ENCODE measurements at places on chromosomes 6 and 20.

GRCh38 chr6:170114956-170115855 lies 175.7 kb downstream of the DLL1 start:
- no peak overlapping the region for H3K4me3 ChIP-seq
- H3K36me3 ChIP-seq = no peaks in the 10 kb centered on the region
- no peaks in the 10 kb centered on the region for H3K27me3 ChIP-seq
- no peak overlapping the region for H3K27ac ChIP-seq
- no peaks in the 10 kb centered on the region for H3K4me1 ChIP-seq

- no peaks in the 10 kb centered on the region for H3K4me1 ChIP-seq
- no peak overlapping the region for H3K27ac ChIP-seq
- no peaks in the 10 kb centered on the region for H3K36me3 ChIP-seq
- H3K27me3 ChIP-seq = no peaks in the 10 kb centered on the region
These were observed 54.9 kb downstream of the TENT5A start for GRCh38 chr6:81697559-81697958.

- no peak overlapping the region for H3K4me3 ChIP-seq
- H3K36me3 ChIP-seq = no peaks in the 10 kb centered on the region
- H3K27ac ChIP-seq = no peak overlapping the region
- H3K4me1 ChIP-seq = no peaks in the 10 kb centered on the region
These were observed 11.6 kb upstream of the PRND start for GRCh38 chr20:4710106-4710475.

DNA sequence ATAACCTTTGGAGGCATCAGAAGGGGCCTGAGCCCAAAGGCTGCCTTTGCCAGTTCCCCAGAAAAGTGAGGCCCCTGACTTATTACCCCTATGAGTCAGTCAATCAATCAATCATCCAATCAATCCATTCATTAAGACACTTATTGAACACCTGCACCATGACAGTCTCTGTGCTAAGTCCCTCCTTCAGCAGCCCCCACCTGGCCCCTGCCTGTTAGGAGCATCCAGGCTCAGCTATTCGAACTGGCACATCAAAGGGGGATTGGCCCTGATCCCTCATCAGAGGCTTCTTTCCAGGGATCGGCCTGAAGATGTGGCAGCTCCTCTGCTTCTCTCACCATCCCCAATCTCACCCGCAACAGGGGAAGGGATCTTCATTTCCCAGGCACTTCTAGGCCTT lies 27.7 kb upstream of the VEGFA start:
- H3K4me3 ChIP-seq = no peak overlapping the region
- no peak for DNase-seq
- H3K27ac ChIP-seq = no peak overlapping the region
- no peaks in the 10 kb centered on the region for H3K36me3 ChIP-seq
- no peaks in the 10 kb centered on the region for H3K27me3 ChIP-seq

DNA sequence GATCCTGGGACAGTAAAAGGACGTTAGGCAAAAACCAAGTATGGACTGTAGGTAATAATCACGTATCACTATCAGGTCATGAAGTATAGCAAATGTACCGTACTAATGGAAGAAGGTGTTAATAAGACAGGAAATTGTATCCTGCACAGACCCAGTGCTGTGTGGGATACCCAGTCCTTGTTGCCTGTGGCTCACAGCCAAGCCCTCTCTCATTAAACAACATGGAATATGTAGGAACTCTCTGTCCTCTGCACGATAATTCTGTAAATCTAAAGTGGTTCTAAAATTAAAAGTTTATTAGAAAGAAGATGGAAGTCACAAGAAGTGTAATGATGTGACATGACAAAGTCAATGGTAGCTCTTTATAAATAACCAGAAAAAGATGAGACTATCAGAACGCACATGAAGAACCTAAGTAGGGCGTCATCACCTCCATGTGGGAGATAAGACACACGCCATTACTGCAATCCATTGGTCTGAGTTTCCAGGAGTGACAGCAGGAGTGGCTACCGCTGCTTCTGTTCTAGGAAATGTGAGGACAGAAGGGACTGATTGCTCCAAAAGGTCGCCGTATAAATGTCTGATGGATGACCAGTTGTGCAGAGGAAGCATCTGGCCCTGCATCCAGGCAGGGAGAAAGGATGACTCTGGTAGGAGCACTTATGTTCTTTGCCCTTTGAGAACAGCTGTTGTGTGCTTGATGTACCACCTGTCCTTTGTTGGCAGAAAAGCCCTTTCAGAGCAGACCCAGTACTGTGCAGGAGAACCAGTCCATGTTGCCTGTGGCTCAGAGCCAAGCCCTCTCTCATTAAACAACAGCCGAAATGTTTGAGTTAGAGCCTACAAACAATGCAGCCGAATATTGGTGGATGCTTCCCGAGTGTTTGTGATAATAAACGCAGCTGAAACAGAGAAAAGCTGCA lies 125.6 kb downstream of the FIG4 start:
- no peaks in the 10 kb centered on the region for H3K4me1 ChIP-seq
- no peak for DNase-seq
- no peak overlapping the region for H3K27ac ChIP-seq
- no peaks in the 10 kb centered on the region for H3K27me3 ChIP-seq

DNA sequence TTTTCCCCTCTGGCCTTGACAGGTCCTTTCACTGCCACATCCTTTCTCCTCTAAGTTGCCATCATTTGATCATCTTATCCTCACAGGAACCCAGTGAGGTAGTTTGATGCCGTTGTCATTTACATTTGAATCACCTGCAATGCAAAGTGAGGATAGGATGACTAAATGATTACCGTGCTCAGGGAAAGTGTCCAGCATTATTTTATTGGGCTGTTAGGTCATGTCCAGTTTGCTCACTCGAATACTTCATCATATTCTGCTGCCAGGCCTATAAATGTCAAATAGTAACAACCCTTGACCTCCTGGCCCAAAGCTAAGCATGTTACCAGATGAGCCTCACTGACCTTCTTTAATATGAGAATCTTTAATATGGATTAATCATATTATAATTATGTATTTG lies 1068.7 kb upstream of the FLRT3 start:
- H3K4me1 ChIP-seq = no peaks in the 10 kb centered on the region
- H3K4me3 ChIP-seq = no peak overlapping the region
- H3K27me3 ChIP-seq = no peaks in the 10 kb centered on the region
- no peak for DNase-seq
- no peak overlapping the region for H3K27ac ChIP-seq
- no peaks in the 10 kb centered on the region for H3K36me3 ChIP-seq

- no peak overlapping the region for H3K4me3 ChIP-seq
- H3K4me1 ChIP-seq = no peaks in the 10 kb centered on the region
- no peak for DNase-seq
- H3K27ac ChIP-seq = no peak overlapping the region
- H3K27me3 ChIP-seq = no peaks in the 10 kb centered on the region
These were observed 207.9 kb downstream of the MYLK4 start for GRCh38 chr6:2542858-2543218.

DNA sequence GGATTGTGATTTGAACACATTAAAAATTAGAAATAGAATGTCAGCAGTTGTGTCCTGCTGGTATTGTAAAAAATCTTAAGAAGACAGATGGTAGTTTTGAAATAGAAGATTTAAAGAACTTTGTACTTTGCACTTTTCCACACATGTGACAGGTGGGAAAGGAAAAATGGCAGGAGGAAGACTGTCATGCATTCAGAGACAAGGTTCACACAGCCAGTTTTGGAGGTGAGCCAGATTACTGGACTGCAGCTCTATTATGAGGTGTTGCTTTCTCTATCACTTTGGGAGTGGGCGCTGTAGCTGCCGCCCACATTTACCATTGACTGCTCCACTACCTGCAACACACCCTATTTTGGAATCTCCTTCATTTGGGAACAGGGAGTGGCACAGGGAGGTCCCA lies 12.1 kb upstream of the NDUFAF4 start:
- no peak for DNase-seq
- H3K36me3 ChIP-seq = no peaks in the 10 kb centered on the region
- no peak overlapping the region for H3K4me3 ChIP-seq
- no peaks in the 10 kb centered on the region for H3K4me1 ChIP-seq
- no peak overlapping the region for H3K27ac ChIP-seq
- no peaks in the 10 kb centered on the region for H3K27me3 ChIP-seq

- no peaks in the 10 kb centered on the region for H3K27me3 ChIP-seq
- no peak overlapping the region for H3K4me3 ChIP-seq
- H3K27ac ChIP-seq = no peak overlapping the region
- DNase-seq = no peak
- no peaks in the 10 kb centered on the region for H3K4me1 ChIP-seq
These were observed 13.4 kb upstream of the CPNE5 start for GRCh38 chr6:36852481-36853147.

DNA sequence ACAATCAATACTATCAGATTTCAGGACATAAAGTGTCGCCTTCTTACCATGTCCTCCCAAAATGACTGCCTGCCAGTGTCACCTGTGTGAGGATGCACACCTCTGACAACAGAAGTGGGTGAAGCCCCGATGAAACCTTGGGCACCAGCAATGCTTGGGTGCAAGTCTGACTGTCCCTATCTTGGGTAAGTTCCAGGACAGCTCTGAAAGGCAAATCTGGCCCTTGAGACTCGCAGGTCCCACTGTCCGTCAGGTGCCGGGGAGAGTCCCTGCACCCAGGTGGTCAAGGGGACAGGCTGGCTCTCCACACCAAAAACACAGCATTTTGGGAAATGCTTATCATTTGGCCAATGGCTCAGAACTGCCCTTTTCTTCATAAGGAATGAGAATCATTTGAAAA lies 43.3 kb downstream of the EZR start:
- DNase-seq = no peak
- no peak overlapping the region for H3K27ac ChIP-seq
- no peaks in the 10 kb centered on the region for H3K27me3 ChIP-seq
- no peak overlapping the region for H3K4me3 ChIP-seq

- H3K27me3 ChIP-seq = no peaks in the 10 kb centered on the region
- H3K27ac ChIP-seq = no peak overlapping the region
- H3K36me3 ChIP-seq = no peaks in the 10 kb centered on the region
These were observed 99.9 kb downstream of the L3MBTL3 start for GRCh38 chr6:130118236-130118635.

GRCh38 chr6:74899416-74899815 lies 306.4 kb downstream of the COL12A1 start:
- no peak overlapping the region for H3K27ac ChIP-seq
- no peak for DNase-seq
- no peaks in the 10 kb centered on the region for H3K27me3 ChIP-seq

DNA sequence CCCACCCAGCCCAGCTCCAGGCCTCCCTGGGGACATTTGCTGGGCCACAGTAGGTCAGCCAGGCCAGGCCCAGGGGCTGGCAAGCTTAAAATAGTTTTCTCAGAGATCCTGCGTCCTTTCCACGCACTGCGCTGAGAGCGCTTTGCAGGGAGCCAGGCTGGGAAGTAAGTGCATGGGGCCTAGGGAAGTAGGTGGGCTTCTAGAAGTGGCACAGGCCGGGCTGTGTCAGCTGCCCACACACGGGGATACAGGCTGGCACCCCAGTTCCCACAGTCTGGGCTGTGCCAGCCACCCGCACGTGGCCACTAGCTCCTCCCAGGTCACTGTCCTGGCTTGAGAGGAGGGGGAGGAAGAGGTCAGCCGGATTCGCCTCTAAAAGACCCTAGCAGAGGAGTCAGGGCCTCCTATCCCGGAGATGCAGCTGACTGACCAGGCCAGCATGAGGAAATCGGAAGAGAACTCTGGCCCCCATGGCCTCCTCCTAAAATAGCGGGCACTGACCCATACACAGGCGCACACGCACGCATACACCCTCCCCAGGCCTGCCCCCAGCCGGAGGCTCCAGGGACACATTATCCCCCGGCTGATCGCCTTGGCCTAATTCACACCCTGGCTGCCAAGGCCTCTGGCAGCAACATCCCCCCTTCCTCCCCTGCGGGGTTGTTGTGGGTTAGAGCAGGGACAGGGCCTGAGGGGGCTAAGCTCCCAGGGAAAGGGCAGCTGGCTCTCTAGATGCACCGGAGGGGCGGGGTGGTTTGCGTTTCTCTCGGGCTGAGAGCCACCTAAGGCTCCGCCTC lies 5.4 kb downstream of the SLCO4A1 start:
- H3K36me3 ChIP-seq = no peaks in the 10 kb centered on the region
- no peaks in the 10 kb centered on the region for H3K27me3 ChIP-seq
- no peak overlapping the region for H3K27ac ChIP-seq

DNA sequence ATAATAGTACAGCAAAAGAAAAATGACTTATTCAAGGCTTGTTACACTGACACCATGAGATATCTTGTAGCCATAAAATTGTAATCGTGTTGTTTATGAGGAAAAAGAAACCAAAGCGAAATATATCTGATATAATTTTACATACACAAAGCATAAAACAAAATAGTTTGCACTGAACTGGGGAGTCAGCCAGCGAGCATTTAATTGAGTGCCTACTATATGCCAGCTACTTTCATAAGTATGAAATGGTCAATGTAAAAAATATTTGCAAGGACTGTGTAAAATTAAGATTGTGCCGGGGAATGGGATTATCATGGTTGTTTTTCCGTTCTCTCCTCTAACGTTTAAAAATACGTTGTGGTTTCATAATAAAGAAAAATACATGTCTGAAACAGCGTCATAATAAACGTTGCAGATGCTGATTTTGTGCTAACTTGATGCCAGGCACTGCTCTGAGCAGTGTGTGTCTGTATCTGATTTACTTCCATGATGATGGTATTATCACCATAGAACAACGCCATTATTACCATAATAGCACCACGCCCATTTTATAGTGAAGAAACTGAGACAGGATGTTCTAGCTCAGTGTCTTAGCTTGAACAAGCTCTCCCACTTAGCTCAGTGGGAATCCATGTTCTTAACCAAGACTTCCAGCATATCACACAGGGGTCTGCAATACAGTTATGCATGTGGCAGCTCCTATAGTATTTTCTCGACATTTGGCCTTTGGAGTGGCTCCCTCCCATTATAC lies 144.6 kb downstream of the BCAS1 start:
- H3K27ac ChIP-seq = peak overlapping the region; percentile 50
- H3K4me1 ChIP-seq = peaks cover 5% of the 10 kb centered on the region
- H3K27me3 ChIP-seq = no peaks in the 10 kb centered on the region
- H3K4me3 ChIP-seq = no peak overlapping the region

GRCh38 chr6:20068421-20068988 lies 143.8 kb downstream of the MBOAT1 start:
- no peak for DNase-seq
- no peak overlapping the region for H3K4me3 ChIP-seq
- no peak overlapping the region for H3K27ac ChIP-seq
- H3K36me3 ChIP-seq = no peaks in the 10 kb centered on the region

DNA sequence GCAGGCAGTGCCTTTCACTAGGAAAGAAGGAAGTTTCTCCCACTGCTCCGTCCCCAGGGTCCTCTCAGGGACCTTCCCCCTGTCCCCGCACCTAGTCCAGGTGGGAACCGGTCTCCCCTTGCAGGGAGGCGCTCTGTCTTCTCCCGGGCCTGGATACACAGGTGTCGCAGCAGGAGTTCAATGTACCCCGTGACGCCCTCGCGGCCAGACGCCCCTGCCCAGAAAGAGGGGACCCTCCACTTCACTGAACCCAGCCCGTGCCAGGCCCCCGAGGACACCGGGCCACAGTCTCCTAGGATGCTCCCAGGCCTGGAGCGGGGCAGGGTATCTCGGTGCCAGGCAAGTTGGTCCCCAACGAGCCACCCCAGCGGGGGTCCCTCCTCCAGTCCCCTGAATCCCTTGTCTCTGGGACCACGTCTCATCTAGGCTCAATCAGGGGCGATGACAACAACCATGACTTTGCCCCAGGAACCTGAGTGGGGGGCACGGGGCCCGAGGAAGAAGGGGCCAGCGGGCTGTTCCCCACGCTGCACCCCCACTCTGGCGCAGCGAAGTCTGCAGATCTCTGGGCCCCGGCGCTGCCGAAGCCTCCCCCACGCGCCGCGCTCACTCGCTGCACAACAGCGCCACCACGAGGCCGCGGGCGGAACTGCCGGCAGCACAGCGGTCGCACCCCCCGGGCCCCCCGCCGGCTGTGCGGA lies 103.0 kb downstream of the EDN3 start:
- peak overlapping the region; percentile 18 for H3K4me3 ChIP-seq
- no peak overlapping the region for H3K27ac ChIP-seq
- H3K36me3 ChIP-seq = no peaks in the 10 kb centered on the region
- H3K27me3 ChIP-seq = peaks cover 2% of the 10 kb centered on the region
- peaks cover 6% of the 10 kb centered on the region for H3K4me1 ChIP-seq
